NCI-H187 (cell line): ENCODE measurements at places on chromosomes 11 and 22.

DNA sequence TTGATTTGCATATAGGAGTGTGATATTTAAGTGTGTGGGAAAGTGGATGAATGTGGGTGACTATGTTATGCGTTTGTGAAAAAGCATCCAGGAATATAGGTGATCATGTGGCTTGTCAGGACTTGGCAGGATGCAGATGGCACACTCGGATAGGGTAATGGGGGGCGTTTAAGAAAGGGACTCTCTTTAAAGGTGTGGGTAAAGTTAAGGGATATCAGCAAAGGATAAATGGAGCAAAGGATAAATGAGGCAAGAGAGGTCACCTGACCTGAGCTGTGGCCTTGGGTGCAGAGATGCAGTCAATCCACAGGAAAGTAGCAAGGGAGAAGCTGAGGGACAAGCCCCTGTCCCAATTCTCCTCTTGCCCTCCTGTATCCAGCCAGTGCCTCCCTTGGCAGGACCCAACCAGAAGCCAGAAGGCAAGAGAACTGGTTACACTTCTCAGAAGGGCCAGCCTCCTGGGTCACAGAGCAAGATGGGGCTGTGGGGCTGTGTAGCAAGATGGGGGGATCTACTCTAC, 47.5 kb upstream of the GRAMD1B start:
- DNase-seq = no peak

GRCh38 chr11:579830-580601, 3.7 kb downstream of the PHRF1 start:
- DNase-seq = no peak

GRCh38 chr11:113667801-113668200, 38.3 kb downstream of the TMPRSS5 start:
- DNase-seq = no peak

DNA sequence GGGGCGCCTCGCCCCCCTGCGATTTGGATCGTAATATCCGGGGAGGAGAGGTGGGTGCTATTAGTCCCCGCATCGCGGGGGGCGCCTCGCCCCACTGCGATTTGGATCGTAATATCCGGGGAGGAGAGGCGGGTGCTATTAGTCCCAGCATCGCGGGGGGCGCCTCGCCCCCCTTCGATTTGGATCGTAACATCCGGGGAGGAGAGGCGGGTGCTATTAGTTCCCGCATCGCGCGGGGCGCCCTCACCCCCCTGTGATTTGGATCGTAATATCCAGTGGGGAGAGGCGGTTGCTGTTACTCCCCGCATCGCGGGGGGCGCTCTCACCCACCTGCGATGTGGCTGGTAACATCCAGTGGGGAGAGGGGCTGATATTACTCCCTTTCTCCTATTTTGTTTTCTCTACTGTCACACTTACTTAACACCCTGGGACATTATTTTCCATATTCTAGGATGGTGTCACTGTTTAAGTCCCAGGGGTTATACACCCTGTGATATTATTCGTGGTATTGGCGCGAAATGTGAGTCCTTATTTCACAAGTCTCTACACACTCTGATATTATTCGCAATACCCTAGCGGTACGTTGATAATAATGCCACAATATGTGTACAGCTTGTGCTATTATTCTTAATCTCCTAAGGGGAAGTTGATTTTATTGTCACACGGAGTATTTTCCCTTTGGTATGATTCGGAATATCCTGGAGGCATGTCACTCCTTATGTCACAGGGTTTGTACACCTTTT, 57.8 kb upstream of the ALDH3B2 start:
- DNase-seq = no peak

DNA sequence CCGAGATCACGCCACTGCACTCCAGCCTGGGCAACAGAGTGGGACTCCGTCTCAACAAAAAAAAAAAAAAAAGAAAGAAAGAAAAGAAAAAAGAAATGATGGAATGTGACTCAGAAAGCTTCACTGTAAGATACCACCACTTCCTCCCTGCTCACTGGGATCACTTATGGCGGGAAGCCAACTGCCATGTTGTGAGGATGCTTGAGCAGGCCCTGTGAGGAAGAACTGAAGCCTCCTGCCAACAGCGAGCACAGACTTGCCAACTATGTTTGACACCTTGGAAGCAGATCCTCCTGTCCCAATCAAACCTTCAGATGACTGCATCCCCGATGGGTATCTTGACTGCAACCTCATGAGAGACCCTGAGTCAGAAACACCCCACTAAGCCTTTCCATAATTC, 8.3 kb downstream of the SEC14L6 start:
- no peak for DNase-seq

DNA sequence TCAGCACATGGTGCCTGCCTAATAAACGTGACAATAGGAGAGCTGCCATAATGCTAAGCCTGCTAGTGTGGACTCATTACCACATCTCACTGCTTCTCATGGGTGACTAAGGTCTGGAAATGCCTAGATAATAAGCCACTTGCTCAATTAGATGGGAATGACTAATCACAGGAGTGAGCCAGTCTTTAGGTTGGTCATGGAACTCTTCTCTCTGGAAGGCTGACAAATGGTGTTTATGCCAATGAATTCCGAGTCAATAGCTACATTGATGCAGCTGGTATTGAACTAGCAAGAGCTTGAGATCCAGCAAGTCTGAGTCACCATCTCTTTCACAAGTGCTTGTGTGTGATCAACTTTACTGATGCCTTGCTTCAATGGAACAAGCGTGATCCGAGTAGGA, 334.9 kb downstream of the OPCML start:
- no peak for DNase-seq

DNA sequence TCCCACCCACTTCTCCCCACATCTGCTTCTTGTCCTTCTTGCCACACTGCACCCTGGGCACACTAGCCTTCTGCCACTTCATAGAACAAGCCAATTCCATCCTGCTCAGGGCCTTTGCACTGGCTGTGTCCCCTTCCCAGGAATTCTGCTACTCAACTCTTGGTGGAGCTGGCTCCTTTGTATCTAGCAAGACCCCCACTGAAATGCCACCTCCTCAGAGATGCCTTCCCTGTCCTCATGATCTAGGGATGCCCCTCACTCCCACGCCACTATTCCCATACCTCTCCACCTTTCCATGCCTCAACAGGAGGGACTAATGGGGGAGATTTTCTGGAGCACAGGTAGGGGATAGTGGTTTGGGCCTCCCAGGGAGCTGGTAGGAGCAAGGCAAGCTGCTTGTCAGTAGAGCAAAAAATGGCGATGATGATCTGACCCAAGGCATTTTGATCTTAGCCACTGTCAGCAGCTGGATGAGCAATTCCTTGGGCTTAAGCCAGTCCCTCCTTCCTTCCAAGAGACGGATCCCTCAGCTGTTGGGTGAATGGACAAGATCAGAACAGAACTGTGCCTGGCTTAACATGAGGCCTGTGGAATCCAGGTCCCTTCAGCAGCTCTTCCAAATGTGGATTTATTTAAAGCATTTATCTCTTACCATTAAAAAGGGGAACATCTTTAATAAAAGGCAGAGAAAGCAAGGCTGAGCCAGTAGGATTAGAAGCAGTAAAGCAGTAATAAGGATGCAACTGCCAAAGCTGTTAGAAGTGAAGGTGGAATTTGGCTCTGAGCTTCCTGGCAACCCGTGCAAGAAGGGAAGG, 4.0 kb upstream of the PRDM11 start:
- DNase-seq = no peak

GRCh38 chr22:23055449-23056179, 14.7 kb upstream of the GNAZ start:
- no peak for DNase-seq

DNA sequence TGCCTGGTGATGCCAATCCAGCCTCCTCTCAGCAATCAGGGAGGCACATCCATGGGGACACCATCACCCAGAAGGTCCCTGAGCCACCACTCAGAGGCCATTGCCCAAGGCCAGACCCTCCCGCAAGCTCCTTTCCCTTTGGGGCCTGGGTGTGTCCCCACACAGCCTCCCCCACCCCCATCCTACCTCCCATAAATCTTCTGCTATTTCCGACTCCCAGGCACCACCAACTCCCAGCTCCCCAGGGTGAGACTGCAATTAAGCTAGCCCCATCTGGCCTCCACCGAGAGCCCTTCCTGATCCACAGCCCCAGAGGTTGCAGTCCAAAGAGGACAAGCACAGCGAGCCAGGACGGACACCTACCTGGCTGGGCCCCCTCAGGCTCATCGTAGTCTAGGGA, 6.3 kb downstream of the ARHGAP1 start:
- DNase-seq = no peak

DNA sequence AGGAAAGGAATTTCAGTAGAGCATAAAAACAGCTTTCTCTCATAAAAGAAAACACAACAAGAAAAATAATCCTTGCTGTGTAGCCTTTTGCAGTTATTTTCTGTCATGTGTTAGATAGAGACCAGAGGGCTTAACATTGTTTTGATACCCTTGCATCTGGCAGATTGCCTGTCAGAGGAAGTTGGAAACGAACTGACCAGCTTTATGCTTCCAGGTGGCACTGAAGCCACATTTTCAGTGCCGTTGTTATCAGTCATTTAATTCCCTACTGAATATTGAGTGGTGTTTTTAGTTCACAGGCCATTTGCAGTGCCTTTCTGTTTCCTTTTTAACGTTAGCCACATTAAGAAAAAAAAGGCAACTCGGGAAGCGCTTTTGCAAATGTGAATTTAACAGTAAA, 21.5 kb upstream of the RAG2 start:
- no peak for DNase-seq

DNA sequence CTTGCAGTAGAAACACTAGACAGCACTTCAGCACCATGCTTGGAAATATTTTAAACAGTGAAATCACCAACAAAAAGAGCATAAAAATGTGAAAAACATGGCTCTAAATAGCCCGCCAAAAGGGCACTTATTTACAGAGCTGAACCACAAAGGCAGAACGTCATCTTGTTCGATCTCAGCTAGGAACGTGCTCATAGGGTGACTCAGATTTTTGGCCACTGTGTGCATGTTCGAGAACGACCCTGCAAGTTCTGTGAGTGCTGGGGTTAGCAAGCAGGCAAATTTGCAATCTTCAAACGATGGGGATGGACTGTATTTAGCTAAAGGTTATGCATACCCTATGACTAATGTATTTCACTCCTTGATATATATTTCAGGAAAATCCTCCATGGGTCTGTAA, 30.6 kb downstream of the OR2AT4 start:
- no peak for DNase-seq

DNA sequence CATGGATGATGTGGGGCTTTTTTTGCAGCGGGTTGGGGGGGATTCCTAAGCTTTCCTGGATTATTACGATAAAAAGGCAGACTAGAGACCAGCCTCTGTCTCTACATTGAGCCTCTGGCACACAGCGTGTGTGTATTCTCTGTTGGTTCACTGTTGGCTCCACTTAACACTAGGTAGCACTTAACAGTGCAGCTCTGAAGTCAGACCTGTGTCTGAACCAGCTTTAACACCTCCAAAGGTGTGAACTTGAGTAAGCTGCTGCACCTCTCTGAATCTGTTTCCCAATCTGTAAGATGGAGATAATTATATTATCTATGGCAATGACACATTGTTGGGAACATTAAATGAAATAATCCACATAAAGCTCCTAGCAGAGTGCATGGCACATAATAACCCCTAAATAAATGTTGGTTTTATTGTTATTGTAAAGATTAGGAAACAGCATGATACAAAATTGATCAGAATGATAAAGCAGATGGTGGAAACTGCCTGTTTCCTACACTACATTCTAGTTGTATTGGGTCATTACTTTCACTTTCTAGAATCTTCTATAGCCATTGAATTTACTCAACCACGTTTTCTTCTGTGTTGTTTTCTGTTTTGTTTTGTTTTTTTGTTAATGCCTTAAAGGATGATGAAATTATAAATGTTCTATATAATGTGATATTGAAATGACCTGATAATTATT, 108.4 kb downstream of the ARL14EP start:
- DNase-seq = no peak

DNA sequence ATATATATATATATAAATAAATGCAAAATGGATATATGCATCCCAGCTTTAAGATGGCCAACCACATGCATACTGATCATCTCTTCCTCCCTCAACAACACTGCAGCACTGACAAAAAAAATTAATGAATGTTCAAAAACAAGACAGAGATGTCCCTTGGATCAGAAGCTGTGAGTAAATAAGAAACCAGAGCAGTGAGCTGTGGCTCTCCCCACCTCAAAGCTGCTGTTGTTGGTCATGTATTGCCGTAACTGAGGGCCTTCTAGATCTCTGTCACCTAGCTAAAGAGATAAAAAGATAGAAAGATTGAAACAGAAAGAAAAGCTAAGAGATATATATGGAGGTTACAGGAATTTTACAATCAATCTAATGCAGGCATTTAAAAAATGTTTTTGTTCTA, 15.5 kb upstream of the TMEM135 start:
- DNase-seq = no peak

DNA sequence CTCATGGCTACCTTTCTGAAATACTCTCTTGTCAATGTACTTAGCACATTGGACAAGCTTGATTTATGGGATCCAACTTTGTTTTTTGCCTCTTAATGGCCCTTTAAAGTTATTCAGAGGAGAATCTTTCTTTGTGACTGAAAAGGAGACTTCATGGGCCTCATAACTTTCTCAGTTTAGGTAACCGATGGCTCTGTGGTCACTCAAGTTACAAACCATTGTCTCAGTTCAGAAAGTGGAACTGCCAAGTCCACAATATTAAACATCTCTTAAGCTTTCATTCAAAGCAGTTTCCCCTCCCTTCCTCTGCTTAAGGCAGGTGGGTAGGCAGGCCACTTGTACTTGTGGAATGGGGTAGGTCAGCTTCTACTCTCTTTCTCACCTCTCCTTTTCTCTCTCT, 12.3 kb upstream of the ARL14EP start:
- no peak for DNase-seq

DNA sequence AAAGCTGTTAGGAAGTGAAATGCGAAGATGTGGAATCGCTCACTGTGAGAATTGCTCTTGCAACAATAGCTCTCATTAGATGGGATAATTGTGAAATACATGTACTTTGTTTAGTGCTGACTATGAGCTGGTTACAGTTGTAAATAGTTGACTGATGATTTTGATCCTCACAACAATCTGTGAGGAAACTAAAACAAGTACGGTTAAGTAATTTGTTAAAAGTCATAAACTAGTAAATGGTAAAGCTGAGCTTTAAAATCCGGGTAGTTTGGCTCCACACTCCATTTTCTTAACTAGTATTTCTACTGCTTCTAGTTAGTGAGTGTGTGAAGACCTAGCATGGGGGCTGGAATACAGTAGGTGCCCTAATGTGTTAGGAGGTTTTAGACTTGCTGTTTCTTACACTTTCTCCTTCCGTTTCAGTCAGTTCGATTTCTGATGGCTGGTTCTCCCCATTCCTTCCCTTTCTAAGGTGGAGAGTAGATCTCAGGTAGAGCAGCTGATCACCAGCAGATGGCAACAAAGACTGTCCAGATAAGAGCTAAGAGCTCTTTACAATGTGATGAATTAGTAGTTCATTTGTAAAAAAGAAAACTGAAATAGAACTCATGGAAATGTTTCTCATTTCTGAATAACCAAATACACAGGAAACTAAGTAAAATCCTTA, 16.3 kb upstream of the CYP2R1 start:
- peak; percentile 34 for DNase-seq

GRCh38 chr22:44158816-44159215, 21.9 kb upstream of the PARVG start:
- DNase-seq = no peak
